Brain (organoid and tissue), 16 donors: ENCODE measurements at places on chromosomes 4 and X. TPM values are rescaled to one million over a fixed set of nuclear protein-coding genes. Genes with fewer than 3 reads are reported as not detected.

Gene F8A1
- 51.7 TPM for polyA plus RNA-seq

Gene ADGRG2
- polyA plus RNA-seq, result 0.07 TPM

Gene CASK
- polyA plus RNA-seq, result 17.4 TPM

Gene TRAM1L1
- polyA plus RNA-seq, result 1.6 TPM

Gene PLP1
- 1,325 TPM for polyA plus RNA-seq

Gene AMBN
- not detected for polyA plus RNA-seq
